ENCODE measurements at places on chromosomes 16 and 17. TPM values are rescaled to one million over a fixed set of nuclear protein-coding genes. Genes with fewer than 3 reads are reported as not detected.

DNA sequence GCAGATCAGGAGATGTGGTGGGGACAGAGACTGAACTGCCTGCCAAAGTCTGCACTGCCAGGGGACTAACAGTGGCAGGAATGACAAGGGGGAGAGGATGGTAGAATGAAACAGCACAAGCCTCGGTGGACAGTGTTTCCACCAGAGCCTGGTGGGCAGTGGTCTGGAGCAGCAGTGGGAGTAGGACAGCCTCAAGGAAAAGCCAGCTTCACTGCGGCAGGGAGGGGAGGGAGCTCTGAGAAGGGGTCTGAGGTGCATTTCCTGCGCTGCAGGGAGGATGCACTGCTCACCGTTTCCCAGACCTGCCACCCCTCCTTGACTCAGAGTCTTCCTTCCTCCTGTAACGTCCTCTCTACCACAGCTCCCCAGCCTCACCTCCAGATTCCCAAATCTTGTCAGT lies 33.8 kb downstream of the MARCHF10 start:
- no peak overlapping the region for H3K4me3 ChIP-seq
- peaks cover 7% of the 10 kb centered on the region for H3K27me3 ChIP-seq
- no peaks in the 10 kb centered on the region for H3K4me1 ChIP-seq
- H3K27ac ChIP-seq = no peak overlapping the region
- DNase-seq = no peak

The SGF29 gene
- 15.9 TPM for total RNA-seq

The OR4D1 gene
- total RNA-seq = 0.21 TPM

The ATP1B2 gene
- 0.14 TPM for total RNA-seq

- H3K36me3 ChIP-seq = no peaks in the 10 kb centered on the region
- no peak overlapping the region for H3K27ac ChIP-seq
- H3K27me3 ChIP-seq = no peaks in the 10 kb centered on the region
- no peak for DNase-seq
Measured at GRCh38 chr17:64686705-64687104, 24.6 kb upstream of the SMURF2 start.

- no peaks in the 10 kb centered on the region for H3K36me3 ChIP-seq
- no peaks in the 10 kb centered on the region for H3K4me1 ChIP-seq
- H3K27ac ChIP-seq = no peak overlapping the region
- peaks cover 18% of the 10 kb centered on the region for H3K27me3 ChIP-seq
- DNase-seq = no peak
Measured at GRCh38 chr17:74128456-74129211, 74.8 kb upstream of the RPL38 start.

DNA sequence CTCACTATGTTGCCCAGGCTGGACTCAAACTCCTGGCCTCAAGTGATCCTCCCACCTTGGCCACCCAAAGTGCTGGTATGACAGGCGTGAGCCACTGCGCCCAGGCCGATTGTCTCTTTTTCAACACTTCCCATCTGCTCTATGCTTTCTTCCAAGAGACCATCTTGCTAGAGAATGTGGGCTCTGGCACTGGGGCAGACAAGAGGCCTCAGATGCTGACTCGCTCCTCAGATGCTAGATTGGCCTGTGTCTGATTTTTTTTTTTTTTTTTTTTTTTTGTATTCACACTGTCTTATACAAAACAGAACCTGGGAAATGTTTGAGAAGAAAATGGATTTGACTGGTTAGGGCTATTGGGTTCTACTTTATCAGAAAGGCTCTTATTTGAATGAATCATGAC lies 58.2 kb downstream of the CYB5D2 start:
- H3K36me3 ChIP-seq = peaks cover 23% of the 10 kb centered on the region
- no peak for DNase-seq
- H3K4me1 ChIP-seq = peaks cover 12% of the 10 kb centered on the region
- H3K4me3 ChIP-seq = no peak overlapping the region

The NPIPA8 gene
- not detected for total RNA-seq

DNA sequence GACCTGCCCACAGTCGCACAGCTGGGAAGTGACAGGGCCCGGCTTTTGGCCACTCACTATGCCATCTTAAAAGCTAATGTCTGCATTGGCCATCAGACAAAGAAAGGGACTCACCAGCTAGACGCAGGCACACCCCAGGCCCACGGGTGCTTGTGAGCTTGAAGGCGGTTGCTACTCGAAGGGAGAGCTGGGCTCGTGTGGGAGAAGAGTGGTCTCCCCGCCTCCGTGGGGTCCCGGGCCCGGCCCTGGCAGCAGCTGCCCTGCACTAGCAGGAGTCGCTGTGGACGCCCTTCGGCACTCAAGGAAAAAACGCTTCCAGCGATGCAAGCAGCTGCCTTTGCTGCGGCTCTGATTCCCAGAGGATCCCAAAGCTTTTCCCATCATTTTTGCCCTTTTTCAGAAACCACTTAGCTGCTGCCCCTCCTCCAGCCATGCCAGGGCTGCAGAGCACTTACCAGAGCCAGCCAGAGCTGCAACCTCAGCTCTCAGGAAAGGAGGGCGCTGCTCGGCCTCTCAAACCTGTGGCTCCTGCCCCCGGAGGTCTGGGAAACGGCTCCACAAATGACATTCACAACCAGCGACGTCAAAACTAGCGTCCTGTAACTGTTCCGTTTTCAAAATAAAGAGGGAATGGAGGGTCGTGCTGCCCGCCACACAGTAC lies 12.3 kb downstream of the TRPV1 start:
- no peak for DNase-seq
- no peaks in the 10 kb centered on the region for H3K36me3 ChIP-seq
- H3K4me1 ChIP-seq = no peaks in the 10 kb centered on the region
- H3K27ac ChIP-seq = no peak overlapping the region

DNA sequence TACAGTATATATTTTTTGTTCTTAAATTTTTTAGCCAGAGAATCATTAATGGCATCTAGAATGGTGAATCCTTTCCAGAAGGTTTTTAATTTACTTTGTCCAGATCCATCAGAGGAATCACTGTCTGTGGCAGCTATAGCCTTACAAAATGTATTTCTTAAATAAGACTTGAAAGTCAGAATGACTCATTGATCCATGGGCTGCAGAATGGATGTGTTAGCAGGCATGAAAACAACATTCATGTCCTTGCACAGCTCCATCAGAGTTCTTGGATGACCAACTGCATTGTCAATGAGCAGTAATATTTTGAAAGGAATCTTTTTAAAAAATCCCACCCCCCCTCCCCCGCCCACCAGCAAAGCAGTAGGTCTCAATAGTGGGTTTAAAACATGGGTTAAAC lies 51.4 kb downstream of the CACNG1 start:
- H3K36me3 ChIP-seq = peaks cover 15% of the 10 kb centered on the region
- DNase-seq = no peak
- H3K4me1 ChIP-seq = peaks cover 48% of the 10 kb centered on the region
- H3K27ac ChIP-seq = no peak overlapping the region
- H3K4me3 ChIP-seq = no peak overlapping the region
- no peaks in the 10 kb centered on the region for H3K27me3 ChIP-seq

DNA sequence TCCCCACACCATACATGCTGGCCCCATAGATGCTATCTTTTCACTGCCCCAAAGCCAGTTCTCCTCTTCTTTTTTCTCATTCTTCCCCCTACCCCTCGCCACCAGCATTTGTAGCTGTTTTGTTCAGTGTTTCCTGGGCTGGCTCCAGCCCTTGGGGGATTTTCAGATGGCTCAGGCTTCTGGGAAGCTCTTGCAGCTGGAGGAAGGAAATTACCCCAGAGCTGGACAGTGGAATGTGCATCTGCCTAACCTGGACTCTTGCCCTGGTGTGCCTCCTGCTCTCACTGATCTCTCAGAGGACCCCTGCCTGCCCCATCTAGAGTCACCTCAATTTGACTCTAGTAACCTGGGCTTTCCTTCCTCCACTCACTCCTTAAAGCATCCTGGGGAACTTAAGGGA lies 82.8 kb downstream of the MYH13 start:
- no peak overlapping the region for H3K27ac ChIP-seq
- H3K27me3 ChIP-seq = peaks cover 13% of the 10 kb centered on the region
- H3K36me3 ChIP-seq = no peaks in the 10 kb centered on the region
- DNase-seq = no peak
- H3K4me3 ChIP-seq = no peak overlapping the region
- no peaks in the 10 kb centered on the region for H3K4me1 ChIP-seq

DNA sequence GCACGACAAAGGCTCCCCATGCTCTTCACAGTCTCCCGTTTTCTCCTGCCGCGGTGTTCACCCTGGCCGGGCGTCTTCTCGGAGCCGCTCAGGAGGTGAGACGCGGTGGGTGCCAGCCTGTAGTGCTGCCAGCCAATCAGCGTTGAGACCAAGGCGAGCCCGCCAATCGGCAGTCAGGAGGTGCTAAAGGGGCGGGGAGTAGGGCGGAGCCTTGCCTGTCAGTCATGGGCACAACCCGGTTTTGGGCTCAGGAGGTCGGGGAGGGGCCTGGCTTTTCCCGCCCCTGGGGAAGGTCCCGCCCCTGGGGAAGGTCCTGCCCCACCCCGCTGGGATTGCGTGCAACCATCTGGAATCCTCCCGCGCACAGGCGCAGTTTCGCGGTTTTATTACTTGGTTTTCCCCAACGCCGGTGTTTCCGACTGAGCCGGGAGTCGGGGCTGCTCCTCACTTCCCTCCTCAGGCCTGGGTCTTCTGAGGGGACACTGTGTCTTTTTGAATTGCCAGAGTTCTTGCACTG lies at the start of gene PRDM7:
Gene PRDM7 (minus strand): TSS at position 92 of the 517 bp plus-strand sequence. CDS start 1,421 bp downstream, outside the sequence.
- peak; percentile 99 for DNase-seq
- H3K4me1 ChIP-seq = peaks cover 27% of the 10 kb centered on the region
- H3K27me3 ChIP-seq = peaks cover 12% of the 10 kb centered on the region
- no peaks in the 10 kb centered on the region for H3K36me3 ChIP-seq
- peak within 1 kb of the TSS; percentile 79 for H3K4me3 ChIP-seq
- peak within 1 kb of the TSS; percentile 68 for H3K27ac ChIP-seq

- no peak overlapping the region for H3K27ac ChIP-seq
- no peaks in the 10 kb centered on the region for H3K27me3 ChIP-seq
- no peak overlapping the region for H3K4me3 ChIP-seq
- H3K36me3 ChIP-seq = no peaks in the 10 kb centered on the region
Measured at GRCh38 chr17:8985054-8985701, 19.7 kb upstream of the PIK3R5 start.

The ABCC3 gene
- total RNA-seq = not detected

DNA sequence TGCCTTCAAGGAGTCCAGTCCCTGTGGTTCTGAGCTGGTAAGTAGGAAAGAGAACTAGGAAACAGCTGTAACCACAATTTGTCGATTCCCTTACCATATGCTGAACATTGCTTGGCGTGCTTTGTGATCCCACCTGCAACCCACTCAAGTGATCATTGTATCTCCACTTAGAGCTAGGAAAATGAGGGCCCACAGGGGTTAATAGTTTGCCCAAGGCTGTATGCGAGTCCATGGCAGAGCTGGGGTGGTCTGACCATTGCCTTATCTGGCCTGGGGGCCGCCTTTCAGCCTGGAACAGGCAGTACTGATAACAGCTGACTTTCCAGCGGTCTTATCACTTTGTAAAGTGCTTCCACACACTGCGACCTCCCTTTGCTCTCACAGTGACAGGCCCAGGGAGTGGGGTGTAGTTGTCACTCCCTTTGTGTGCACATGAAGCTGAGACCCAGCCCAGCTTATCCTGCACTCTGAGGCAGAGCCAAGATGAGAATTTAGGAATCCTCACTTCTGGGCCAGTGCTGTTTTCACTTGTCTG lies 9.8 kb downstream of the MYL4 start:
- no peak overlapping the region for H3K27ac ChIP-seq
- H3K4me1 ChIP-seq = peaks cover 30% of the 10 kb centered on the region
- DNase-seq = no peak
- no peaks in the 10 kb centered on the region for H3K27me3 ChIP-seq

- no peaks in the 10 kb centered on the region for H3K36me3 ChIP-seq
- no peak overlapping the region for H3K27ac ChIP-seq
- DNase-seq = no peak
- H3K4me3 ChIP-seq = no peak overlapping the region
Measured at GRCh38 chr16:81866820-81867440, 87.8 kb downstream of the PLCG2 start.

The TLCD3B gene
- total RNA-seq = 6.1 TPM

GRCh38 chr16:60077861-60078260 lies 1343.7 kb upstream of the GOT2 start:
- H3K27me3 ChIP-seq = no peaks in the 10 kb centered on the region
- no peak overlapping the region for H3K4me3 ChIP-seq
- no peaks in the 10 kb centered on the region for H3K36me3 ChIP-seq
- H3K4me1 ChIP-seq = no peaks in the 10 kb centered on the region
- DNase-seq = no peak
- H3K27ac ChIP-seq = no peak overlapping the region

DNA sequence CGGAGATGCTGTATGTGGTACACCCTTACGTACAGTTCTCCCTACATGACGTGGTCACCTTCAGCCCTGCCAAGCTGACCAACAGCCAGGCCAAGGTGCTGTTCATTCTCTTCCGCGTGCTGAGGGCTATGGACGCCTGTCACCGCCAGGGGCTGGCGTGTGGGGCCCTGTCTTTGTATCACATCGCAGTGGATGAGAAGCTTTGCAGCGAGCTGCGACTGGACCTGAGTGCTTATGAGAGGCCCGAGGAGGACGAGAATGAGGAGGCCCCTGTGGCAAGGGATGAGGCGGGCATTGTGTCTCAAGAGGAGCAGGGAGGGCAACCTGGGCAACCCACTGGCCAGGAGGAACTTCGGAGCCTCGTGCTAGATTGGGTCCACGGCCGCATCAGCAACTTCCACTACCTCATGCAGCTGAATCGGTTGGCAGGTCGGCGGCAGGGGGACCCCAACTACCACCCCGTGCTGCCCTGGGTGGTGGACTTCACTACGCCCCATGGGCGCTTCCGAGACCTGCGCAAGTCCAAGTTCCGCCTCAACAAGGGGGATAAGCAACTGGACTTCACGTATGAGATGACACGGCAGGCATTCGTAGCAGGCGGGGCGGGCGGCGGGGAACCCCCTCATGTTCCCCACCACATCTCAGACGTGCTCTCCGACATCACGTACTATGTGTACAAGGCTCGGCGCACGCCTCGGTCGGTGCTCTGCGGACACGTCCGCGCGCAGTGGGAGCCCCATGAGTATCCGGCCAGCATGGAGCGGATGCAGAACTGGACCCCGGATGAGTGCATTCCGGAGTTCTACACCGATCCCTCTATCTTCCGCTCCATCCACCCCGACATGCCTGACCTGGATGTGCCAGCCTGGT lies 1.4 kb downstream of the WDR81 start:
- H3K4me3 ChIP-seq = peak overlapping the region; percentile 59
- no peak overlapping the region for H3K27ac ChIP-seq
- no peak for DNase-seq
- no peaks in the 10 kb centered on the region for H3K27me3 ChIP-seq
- peaks cover 26% of the 10 kb centered on the region for H3K4me1 ChIP-seq

The DHRS7C gene
- not detected for total RNA-seq

GRCh38 chr16:19315889-19316433 lies 30.4 kb downstream of the CLEC19A start:
- H3K4me3 ChIP-seq = no peak overlapping the region
- H3K27ac ChIP-seq = no peak overlapping the region
- no peaks in the 10 kb centered on the region for H3K27me3 ChIP-seq
- no peaks in the 10 kb centered on the region for H3K36me3 ChIP-seq
- no peaks in the 10 kb centered on the region for H3K4me1 ChIP-seq

GRCh38 chr17:82097184-82097918 lies 685 bp downstream of the FASN start:
- peaks cover 13% of the 10 kb centered on the region for H3K36me3 ChIP-seq
- H3K27ac ChIP-seq = peak overlapping the region; percentile 61
- peak overlapping the region; percentile 75 for H3K4me3 ChIP-seq
- peaks cover 14% of the 10 kb centered on the region for H3K4me1 ChIP-seq
